AG09319 (cell line): ENCODE measurements at places on chromosomes 1 and 21.

GRCh38 chr1:113691184-113691583, 68.1 kb downstream of the PHTF1 start:
- DNase-seq = no peak

DNA sequence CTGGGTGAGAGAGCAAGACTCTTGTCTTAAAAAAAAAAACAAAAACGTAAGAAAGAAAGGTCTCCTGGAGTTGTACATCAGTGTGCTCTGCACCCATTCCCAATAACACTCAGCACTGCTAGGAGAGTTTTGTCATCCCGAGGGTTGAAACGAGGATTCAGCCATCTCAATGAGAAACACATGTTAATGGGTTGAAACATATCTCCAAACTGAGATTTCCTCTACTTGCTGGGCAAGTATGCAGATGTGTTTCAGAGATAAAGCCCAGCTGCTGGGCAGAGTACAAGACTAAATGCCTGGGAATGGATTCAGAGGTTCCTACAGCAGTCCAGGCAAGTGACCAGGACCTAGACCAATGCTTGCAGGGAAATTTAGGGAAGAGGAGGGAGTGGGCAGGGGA, 2.6 kb upstream of the MFN2 start:
- peak; percentile 57 for DNase-seq

DNA sequence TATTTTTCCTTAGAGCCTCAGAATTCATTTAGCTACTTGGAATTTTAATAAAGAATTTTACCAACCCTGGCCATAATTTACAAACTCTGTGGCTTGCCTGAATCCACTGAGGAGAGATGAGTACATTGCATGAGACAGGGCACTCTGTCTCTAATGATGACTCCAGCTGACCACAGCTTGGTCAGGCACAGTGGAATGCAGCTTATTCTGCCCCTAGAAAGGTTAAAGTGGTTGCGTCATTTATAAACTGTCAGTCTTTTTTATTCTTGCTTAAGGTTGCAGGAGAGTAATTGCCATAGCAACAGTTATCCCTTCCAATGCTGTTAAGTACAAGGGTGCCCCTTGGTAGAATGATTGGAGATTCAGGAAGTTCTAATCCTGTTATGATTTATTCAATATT, 28.3 kb downstream of the PDE4B start:
- peak; percentile 87 for DNase-seq

- no peak for DNase-seq
Observed at GRCh38 chr1:167937709-167938010, 788 bp upstream of the MPC2 start.

DNA sequence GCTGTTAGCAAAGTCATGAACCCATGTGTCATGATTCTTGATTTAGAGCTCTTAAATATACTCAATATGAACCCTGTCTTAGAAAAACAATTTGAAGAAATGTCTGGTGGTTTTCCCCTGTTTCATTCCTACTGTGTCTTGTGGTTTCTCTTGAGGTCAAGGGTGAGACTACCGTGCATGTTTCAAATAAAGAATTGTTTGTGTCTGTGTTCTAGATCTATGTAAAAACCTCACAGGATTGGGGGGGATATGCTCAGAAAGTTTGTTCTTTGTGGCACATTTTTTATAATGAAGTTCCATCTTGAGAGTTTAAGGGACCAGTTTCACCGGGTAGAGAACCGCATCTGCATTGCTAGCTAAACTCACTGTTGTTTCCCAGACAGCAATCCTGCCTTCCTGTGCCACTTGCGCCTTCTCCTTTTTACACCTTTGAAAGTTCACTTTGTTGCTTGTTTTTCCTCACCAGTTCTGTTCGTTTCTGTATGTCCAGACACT, 30.9 kb upstream of the CACYBP start:
- no peak for DNase-seq

- DNase-seq = peak; percentile 20
Observed at GRCh38 chr1:202154766-202155477, 5.5 kb downstream of the PTPN7 start.

GRCh38 chr21:37219761-37220432, 47.2 kb downstream of the VPS26C start:
- no peak for DNase-seq

DNA sequence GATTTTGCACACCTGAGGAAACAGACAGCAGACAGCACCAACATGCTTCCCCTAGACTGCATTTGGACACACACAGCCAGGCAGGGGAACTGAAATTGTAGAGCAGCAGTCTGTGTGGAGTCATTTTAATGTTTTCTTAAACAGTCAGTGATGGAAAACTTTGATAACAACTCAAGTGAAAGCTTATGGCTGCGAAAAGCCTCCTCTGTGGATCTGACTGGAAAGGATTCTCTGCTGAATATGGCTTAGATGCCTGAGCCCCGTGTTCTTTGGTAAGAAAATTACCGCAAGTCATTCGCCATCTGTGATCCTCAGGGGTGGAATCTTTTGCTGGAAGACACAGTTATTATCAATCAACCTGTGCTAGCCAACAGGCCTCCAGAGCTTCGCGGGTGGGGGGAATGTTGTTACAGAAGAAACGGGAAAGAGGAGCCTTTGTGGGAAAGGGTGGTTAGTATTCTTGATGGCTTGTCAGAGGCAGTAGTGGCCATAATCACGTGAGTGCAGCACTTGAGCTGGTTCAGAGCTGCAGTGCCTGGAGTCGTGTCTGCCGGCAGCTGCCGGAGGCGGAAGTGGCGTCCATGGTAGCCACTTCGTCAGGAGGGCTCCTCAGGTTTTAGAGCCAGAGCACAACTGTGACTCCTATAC, 204.7 kb downstream of the ST6GALNAC3 start:
- DNase-seq = no peak

DNA sequence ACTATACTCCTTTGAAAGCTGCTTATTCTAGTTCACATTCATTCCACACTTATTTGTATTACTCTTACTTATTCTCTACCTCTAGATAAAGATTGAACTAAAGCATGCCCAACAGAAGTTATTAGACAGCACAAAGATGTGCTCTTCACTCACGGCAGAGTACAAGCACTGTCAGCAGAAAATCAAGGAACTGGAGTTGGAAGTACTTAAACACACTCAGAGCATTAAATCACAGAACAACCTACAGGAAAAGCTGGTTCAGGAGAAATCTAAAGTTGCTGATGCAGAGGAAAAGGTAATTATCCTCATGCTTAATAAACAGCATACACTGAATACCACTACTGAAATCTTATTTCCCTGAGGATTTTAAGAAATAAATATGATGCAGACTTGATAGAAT, 81.3 kb upstream of the PPIH start:
- no peak for DNase-seq

DNA sequence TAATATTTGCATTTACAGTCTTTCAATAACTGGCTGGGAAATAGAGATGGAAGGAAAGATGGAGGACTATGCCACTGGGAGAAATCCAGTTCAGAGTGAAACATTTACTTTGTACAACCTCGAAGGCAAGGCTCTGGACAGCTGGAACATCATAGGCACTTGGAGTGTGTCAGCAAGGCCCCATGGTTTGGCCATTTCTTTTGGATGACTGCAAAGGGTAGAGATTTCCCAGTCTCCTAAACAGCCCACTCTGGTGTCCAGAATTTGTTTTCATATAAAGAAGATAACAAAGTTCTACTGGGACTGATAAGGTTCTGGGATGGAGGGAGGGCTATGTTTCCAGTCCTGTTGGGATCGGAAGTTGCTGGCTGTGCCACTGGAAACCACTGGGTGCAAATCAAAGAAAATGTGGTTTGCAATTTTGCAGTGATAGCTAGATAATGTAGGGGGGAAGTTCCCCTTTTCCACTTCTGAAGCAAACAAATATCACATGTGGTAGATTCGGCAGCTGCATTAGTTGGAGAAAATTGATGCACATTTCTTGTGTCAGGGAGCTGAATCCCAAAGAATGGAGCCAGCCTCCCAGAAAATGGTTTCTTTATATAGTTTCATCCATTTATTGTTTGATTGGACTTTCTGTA, 16.2 kb downstream of the KCND3 start:
- no peak for DNase-seq

DNA sequence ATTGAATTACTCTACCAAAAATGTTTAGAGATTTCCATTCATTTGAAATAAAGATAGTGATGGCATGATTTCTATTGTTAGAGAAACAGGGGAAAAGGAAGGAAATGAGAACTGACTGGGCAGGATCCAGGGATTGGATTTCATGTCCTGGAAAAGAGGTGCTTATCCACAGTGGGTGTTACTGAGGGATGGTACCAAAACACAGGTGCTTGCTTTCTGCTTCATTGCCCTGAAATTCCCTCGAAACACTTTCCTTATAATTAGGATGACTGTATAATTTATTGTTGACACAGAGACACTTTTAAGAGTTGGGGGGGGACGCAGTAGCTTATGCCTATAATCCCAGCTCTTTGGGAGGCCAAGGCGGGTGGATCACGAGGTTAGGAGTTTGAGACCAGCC, 185.0 kb upstream of the KCNK2 start:
- DNase-seq = no peak

GRCh38 chr1:235920596-235921375, 54.1 kb upstream of the LYST start:
- DNase-seq = no peak

DNA sequence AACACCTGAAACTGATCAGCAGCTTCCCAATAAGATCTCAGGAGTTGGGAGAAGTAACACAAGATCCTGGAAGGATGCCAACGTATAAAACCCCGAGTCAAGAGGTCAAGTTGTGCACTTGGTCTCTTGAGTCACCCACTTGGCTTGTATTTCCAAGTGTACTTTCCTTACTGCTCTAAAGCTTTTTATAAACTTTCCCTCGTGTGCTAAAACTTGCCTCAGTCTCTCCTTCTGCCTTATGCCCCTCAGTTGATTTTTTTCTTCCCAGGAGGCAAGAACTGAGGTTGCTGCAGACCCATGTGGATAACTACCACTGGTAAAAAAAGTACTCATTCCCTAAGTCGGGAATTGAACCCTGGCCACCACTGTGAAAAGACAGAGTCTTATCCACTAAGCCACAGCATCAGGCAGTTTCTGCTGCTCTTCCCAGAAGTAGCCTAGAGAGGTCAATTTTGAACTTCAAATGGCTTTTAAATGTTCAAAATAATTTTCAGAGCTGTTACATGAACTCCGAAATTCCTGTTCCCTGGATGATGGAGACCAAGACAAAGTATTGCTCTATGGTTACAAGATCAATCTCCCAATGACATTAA, 28.9 kb downstream of the ITLN2 start:
- DNase-seq = no peak

DNA sequence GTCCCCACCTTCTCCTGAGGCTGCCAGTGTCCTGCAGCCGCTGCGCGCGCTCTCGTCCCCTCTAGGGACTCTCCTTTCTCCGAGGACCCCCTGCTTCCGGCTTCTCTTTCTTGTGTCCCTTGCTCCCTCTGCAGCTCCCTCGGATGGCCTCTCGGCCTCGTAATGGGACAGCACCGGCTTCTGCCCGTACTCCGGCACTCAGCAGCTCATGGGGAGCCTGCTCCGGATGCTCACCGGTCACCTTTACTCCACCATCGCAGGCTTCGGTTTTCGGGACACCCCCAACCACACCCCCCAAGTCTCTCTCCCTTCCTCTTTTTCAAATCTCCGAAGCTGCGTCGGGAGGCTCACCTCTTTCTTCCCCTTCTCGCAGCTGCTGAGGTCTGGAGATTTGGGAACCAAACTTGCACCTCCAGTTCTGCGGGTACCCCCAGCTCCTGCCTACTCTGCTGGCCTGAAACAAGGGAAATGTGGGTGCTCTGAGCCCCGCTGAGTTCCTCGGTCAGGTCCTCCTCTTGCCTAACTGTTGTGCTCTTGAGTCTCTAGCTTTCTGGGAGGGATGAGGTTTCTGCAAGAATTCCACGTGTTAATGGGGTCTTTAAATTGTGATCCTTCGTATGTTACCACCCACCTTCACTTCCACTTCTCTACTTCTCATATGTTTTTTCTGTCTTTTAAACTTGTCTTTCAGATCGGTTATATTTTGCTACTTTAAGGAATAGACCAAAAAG, 930 bp downstream of the CDC14A start:
- DNase-seq = no peak

DNA sequence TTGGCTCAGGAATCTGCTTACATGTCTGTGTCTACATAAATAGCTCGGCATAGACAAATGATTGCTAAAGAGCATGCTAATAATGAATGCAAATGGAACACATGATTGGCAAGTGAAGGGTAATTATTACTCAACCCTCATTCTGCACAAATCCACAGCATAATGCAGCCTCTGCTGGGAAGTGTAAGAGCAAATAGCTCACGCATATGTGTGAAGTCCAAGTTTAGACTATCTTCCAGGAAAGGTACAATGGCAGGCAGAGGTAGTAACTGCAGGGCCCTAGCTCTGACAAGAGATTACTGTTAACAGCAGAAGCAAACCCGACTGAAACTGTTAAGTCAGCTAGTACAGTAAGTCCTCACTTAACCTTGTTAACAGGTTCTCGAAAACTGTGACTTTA, 7.0 kb upstream of the IL6R start:
- no peak for DNase-seq

DNA sequence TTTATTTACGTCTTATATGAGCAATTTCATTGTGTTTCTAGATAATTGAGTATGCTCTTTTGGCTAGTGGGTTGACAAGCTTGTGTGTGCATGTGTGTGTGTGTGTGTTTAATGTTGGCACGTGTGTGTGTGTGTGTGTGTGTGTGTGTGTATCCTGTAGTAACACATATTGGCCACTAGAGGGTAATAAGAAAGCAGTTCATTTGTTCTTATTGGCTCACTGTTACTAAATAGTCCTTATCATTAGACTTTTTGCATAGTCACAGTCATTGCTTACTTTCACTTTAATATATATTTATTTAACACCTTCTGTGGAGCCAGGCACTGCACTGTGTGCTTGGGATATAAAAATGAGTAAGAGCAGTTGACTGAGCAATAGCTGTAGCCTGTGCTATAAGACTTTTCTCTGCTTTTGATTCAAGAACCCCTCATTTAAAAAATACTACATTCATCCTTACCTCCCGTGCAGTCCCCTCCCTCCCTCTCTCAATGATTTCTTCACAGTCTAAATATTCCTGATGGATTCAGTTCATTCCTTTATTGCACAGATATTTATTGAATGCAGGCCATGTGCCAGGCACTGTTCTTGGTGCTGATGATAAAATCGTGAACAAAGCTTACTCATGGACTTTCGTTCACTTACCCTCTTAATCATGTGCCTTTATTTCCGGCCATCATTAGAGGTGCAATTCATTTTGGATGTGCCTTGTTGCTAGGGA, 96.7 kb downstream of the DYRK1A start:
- no peak for DNase-seq

DNA sequence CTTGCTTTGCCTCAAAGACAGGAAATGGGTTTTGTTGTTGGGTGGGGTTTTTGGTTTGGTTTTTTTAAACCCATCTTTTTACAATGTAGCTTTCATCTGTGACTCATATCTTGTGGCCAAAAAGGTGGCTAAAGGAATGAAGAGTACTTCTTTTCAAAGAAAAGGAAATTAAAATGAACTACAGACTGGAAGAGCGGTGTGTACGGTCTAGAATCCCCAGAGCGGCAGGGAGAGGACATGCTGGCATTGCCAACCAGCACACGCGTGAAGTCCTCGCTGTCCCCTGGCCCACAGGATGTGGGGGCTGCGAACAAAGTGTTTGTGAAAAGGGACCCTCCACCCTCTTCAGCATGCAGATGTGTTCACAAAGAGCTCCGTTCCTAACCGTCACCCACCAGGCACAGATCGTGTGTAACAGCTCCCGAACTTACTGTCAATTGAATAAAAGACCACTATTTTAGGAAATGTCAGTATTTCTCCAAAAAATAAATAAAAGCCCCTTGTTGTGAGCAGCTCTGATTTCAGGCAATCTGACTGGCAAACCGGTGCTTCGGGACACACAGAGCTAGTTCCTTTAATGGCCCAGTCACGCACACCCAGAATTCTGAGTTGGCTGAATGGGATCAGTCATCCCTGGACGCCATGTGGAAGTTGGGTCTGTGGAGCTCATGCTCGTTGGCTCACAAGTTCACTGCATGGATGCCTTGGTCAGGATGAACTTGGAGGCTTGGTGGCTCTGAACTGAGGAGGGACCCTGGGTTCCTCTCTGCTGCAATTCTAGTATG, 602.9 kb downstream of the NPHP4 start:
- DNase-seq = no peak
